ENCODE measurements at places on chromosomes 16 and 17.

DNA sequence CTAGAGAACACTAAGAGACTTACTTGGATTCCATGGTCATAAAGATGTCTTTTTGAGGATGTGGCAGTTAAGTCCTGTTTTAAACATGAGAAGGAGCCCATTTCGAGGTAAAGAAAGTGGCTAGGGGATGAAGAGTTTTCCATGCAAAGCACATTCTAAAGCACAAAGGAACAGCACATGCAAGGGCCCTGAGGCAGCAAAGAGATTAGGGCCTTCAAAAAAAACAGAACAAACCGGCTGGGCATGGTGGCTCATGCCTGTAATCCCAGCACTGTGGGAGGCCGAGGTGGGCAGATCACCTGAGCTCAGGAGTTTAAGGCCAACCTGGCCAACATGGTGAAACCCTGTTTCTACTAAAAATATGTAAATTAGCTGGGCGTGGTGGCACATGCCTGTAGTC lies 79.8 kb downstream of the AKAP1 start:
- no peak for DNase-seq

- DNase-seq, result no peak
These were observed 1.7 kb downstream of the ARHGAP27 start for GRCh38 chr17:45430738-45431530.

- no peak for DNase-seq
These were observed 90.9 kb downstream of the GAS7 start for GRCh38 chr17:10107316-10108165.

GRCh38 chr17:43816336-43817320 lies 16.3 kb downstream of the MPP3 start:
- no peak for DNase-seq

- DNase-seq, result no peak
These were observed 36.0 kb downstream of the OSBPL7 start for GRCh38 chr17:47785538-47786123.

DNA sequence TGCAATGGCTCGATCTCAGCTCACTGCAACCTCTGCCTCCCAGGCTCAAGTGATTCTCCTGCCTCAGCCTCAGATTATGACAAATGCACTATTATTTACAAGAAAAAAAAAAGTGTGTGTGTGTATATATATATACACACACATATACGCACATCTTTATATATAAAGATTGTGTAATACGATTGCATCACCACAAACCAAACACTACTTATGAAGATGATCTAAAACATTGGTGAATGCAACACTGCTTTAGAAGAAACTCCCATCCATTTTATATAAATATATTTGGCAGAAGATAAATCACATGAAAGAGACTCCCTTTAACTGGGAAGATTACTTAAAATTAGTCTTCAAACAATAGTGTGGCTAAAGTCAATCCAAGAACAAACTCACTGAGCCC lies 96.7 kb downstream of the SYCE1L start:
- DNase-seq, result no peak

- no peak for DNase-seq
These were observed 5.5 kb downstream of the USP32 start for GRCh38 chr17:60386147-60387058.

GRCh38 chr17:64974750-64975317 lies 55.6 kb upstream of the LRRC37A3 start:
- DNase-seq, result no peak
